Activated CD8-positive, alpha-beta T cell treated with anti-CD3 and anti-CD28 coated beads, Interleukin-2, amount 10 ng/mL, durations not matched to agents 7 days and 5 days (primary cell): ENCODE measurements at places on chromosomes 5 and 9. TPM values are rescaled to one million over a fixed set of nuclear protein-coding genes. Genes with fewer than 3 reads are reported as not detected.

- no peaks in the 10 kb centered on the region for H3K27me3 ChIP-seq
- H3K4me1 ChIP-seq: no peaks in the 10 kb centered on the region
- H3K27ac ChIP-seq: no peak overlapping the region
- H3K4me3 ChIP-seq: no peak overlapping the region
These were observed 148.8 kb upstream of the SGCD start for GRCh38 chr5:156178117-156178516.

The CRAT gene
- 22.2 TPM for total RNA-seq

DNA sequence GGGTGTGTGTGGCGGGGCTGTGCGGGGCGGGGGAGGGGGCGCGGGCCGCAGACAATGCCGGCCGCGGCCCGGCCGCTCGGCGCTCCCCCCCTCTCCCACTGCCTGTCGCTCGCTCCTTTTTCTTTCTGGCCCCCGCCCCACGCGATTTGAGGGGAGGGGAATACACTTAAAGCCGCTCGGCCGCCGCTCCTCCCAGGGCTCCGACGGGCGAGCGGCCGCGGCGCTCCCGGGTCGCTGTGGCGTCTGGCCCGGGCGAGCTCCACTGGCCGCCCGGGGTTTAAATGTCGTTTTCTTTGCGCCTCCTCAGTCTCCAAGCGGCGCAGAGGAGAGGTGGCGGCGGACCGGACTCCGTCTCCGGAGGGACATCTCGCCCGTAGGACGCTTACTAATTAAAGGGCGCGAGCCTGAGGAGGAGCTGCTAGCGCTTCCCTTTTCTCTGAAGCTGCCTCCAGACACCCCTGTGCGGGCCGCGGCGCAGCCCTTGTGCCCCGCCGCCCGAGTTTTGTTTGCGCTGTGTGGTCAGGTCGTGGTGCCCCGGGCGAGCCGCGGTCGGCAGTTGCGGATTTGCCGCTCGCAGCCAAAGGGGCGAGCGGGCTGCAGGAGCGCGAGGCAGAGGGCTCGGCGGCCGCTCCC, 1.4 kb downstream of the ZSWIM6 start:
- peak; percentile 29 for DNase-seq
- peaks cover 11% of the 10 kb centered on the region for H3K36me3 ChIP-seq
- peaks cover 31% of the 10 kb centered on the region for H3K4me1 ChIP-seq
- H3K4me3 ChIP-seq: peak overlapping the region; percentile 76
- peaks cover 36% of the 10 kb centered on the region for H3K27me3 ChIP-seq

The IL9 gene
- not detected for total RNA-seq

DNA sequence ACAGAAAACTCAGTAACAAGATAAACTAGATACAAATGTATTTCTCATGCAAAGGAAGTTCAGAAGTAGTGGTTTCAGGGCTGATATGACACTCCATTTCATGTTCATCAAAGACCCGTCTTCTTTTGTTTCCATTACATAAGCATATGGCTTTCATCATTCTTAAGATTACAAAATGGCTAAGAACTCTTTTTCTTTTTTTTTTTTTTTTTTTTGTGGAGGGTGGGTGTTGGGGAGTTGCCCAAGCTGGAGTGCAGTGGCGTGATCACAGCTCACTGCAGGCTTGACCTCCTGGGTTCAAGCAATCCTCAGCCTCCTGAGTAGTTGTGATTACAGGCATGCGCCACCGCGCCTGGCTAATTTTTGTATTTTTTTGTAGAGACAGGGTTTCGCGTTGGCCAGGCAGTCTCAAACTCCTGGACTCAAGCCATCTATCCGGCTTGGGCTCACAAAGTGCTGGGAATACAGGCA, 22.0 kb upstream of the PTBP3 start:
- H3K36me3 ChIP-seq: no peaks in the 10 kb centered on the region
- H3K27ac ChIP-seq: no peak overlapping the region
- H3K4me1 ChIP-seq: peaks cover 19% of the 10 kb centered on the region
- H3K4me3 ChIP-seq: no peak overlapping the region
- peaks cover 2% of the 10 kb centered on the region for H3K27me3 ChIP-seq

The OBP2B gene
- total RNA-seq: not detected

The TMEM167A gene
- 76.6 TPM for total RNA-seq

The HRCT1 gene
- total RNA-seq: not detected

The GCNT4 gene
- total RNA-seq: 2.1 TPM

DNA sequence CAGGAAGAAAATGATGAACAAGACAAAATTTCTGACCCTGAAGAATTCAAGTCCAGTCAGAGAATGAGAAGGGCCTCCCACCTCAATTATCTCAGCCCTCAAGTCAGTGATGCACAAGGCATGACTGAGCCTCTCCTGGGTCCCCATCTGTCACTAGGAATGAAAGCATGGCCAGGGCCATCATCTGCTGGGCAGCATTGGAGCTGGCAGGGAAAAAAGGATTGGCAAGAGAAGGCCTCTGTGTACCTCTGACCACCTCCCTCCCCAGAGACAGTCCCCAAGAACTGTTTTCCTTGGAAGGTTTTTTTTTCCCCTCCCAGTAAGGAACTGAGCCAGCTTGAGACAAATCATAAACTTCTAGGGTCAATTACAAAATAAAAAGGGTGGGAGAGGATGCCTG, 76.7 kb downstream of the KLHL3 start:
- H3K36me3 ChIP-seq: no peaks in the 10 kb centered on the region
- H3K4me3 ChIP-seq: no peak overlapping the region
- no peak for DNase-seq
- peaks cover 16% of the 10 kb centered on the region for H3K4me1 ChIP-seq

DNA sequence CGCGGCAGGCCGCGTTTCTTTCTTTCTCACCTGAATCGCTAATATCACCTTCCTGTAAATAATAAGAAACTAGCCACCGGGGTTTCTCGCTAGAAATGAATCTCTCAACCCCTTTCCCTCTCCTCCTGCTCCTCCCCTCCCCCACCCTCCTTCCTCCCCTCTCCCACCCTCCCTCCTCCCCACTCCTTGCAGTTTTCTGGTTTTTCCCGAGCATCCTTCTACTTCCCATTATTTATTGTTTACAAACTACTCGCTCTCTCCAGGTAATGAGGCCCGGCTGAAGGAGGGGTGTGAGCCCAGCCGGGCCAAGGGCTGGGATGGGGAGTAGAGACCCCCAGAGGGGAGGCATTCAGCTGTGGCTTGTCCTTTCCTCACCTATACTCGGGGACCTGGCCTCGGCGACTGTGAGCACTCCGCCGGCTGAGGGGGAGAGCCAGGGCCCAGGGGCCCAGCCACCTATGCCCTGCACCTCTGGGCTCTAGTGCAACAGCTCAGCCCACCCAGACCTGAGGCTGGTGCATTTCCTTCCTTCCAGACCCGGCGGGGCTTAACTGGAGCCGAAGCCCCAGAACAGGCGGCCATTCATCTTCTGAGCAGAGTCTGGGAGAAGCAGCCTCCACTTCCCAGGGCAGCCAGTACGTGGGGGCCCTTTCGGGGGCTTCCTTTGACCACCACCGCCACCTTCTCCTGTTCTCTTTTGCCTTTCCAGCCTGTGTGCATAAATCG, 2.1 kb upstream of the IRX4 start:
- H3K4me3 ChIP-seq: no peak overlapping the region
- no peak overlapping the region for H3K27ac ChIP-seq
- no peak for DNase-seq
- peaks cover 50% of the 10 kb centered on the region for H3K27me3 ChIP-seq

- no peaks in the 10 kb centered on the region for H3K27me3 ChIP-seq
- no peak overlapping the region for H3K4me3 ChIP-seq
- peaks cover 47% of the 10 kb centered on the region for H3K36me3 ChIP-seq
- H3K4me1 ChIP-seq: peaks cover 16% of the 10 kb centered on the region
- no peak overlapping the region for H3K27ac ChIP-seq
- no peak for DNase-seq
These were observed 13.5 kb downstream of the WDR5 start for GRCh38 chr9:134149380-134149779.

DNA sequence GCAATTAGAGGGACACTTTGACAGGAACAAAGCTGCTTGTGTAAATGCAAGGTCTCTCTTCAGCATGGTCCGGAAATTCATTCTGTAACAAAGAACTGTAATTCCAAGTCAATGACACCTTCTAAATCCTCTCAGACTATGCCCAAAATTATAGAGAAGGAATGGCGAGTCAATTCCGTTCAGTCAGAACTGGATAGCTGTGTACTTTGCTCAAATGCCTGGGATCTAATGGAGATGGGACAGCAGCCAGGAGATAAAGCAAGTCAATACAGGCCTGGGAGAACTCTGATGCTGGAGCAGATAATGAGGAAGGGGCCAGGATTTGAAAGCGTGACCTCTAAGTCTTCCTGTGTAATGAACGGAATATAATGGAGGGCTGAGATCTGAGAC, 96.4 kb upstream of the SPRY4 start:
- DNase-seq: no peak
- H3K27ac ChIP-seq: peak overlapping the region; percentile 14
- no peaks in the 10 kb centered on the region for H3K27me3 ChIP-seq

The FOXD1 gene
- total RNA-seq: 0.13 TPM

- no peak overlapping the region for H3K27ac ChIP-seq
- DNase-seq: no peak
- no peak overlapping the region for H3K4me3 ChIP-seq
- H3K4me1 ChIP-seq: no peaks in the 10 kb centered on the region
- H3K27me3 ChIP-seq: peaks cover 60% of the 10 kb centered on the region
- H3K36me3 ChIP-seq: no peaks in the 10 kb centered on the region
These were observed 892 bp upstream of the TNC start for GRCh38 chr9:115118879-115119218.

- no peaks in the 10 kb centered on the region for H3K27me3 ChIP-seq
- H3K4me3 ChIP-seq: no peak overlapping the region
- no peak for DNase-seq
- no peak overlapping the region for H3K27ac ChIP-seq
- peaks cover 12% of the 10 kb centered on the region for H3K4me1 ChIP-seq
These were observed 89.1 kb upstream of the OTULINL start for GRCh38 chr5:14492331-14492964.

The IFNE gene
- total RNA-seq: not detected

GRCh38 chr9:29640507-29640906, 2067.2 kb upstream of the C9orf72 start:
- no peaks in the 10 kb centered on the region for H3K36me3 ChIP-seq
- no peak for DNase-seq
- no peak overlapping the region for H3K4me3 ChIP-seq
- no peak overlapping the region for H3K27ac ChIP-seq
- H3K27me3 ChIP-seq: no peaks in the 10 kb centered on the region
- no peaks in the 10 kb centered on the region for H3K4me1 ChIP-seq

The COL27A1 gene
- total RNA-seq: 0.47 TPM

The C9 gene
- total RNA-seq: not detected

DNA sequence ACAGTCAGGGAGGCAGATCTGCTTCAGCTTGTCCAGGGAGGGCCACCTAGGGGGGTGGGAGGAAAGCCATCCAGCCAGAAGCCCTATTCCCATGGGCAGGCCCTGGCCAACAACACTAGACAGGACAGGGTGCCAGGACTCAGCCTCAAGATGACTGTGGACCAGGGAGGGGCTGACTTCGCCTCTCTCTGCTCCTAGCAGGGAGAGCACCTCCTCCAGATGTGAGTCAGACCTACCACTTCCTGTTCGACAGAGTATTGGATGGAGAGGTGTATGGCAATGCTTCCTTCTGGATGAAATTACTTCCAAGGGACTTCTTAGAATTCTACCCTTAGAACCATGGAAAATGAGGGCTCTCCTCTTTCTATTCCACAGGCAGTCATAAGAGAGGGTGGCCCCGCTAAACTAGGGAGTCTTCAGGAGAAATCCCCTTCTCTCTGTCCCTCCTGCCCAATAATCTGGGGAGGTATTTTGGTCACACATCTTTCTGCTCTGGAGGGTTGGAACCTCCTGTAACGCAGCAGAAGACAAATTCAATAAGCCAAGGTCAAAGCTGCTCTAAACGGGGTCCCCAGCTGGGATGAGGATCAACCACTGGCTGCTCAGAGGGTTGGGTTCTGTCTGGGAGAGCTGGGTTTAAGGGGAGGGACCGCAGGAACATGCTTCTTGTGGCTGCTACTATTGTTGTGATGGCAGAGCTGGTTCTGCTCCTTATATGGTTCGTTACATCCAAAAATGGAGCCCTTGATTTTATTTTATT, 23.2 kb upstream of the RCL1 start:
- H3K27me3 ChIP-seq: no peaks in the 10 kb centered on the region
- H3K36me3 ChIP-seq: no peaks in the 10 kb centered on the region
- H3K27ac ChIP-seq: no peak overlapping the region
- DNase-seq: no peak
- H3K4me3 ChIP-seq: no peak overlapping the region

GRCh38 chr9:6173914-6174313, 41.7 kb upstream of the IL33 start:
- H3K36me3 ChIP-seq: no peaks in the 10 kb centered on the region
- no peak for DNase-seq
- no peaks in the 10 kb centered on the region for H3K4me1 ChIP-seq
- no peaks in the 10 kb centered on the region for H3K27me3 ChIP-seq
- no peak overlapping the region for H3K27ac ChIP-seq
- H3K4me3 ChIP-seq: no peak overlapping the region

GRCh38 chr5:94266170-94266569, 352.2 kb downstream of the KIAA0825 start:
- no peaks in the 10 kb centered on the region for H3K36me3 ChIP-seq
- H3K4me1 ChIP-seq: no peaks in the 10 kb centered on the region
- H3K27ac ChIP-seq: no peak overlapping the region

- no peak overlapping the region for H3K27ac ChIP-seq
- no peaks in the 10 kb centered on the region for H3K36me3 ChIP-seq
- DNase-seq: no peak
These were observed 209.1 kb downstream of the ADGRV1 start for GRCh38 chr5:90767710-90768109.

- no peaks in the 10 kb centered on the region for H3K27me3 ChIP-seq
- no peak for DNase-seq
- H3K27ac ChIP-seq: peak overlapping the region; percentile 44
These were observed 26.2 kb downstream of the NIPAL4 start for GRCh38 chr5:157486221-157486681.

DNA sequence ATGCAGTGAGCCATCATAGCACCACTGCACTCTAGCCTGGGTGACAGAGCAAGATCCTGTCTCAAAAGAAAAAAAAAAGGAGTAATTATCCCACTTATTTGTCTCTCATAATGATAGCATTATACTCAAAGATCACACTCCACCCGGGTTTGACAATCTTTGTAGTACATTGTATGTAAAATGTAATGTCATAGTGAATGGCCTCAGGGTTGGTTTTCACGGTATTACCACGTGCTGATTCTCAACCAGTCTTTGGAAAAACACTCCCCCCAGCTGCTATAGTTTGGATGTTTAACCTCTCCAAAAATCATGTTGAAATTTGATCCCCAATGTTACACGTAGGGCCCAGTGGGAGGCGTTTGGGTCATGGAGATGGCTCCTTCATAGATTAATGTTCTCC, 402.4 kb upstream of the GRAMD2B start:
- DNase-seq: no peak
- H3K36me3 ChIP-seq: no peaks in the 10 kb centered on the region
- H3K27me3 ChIP-seq: no peaks in the 10 kb centered on the region

The TYRP1 gene
- not detected for total RNA-seq

The SLC36A1 gene
- 6.6 TPM for total RNA-seq

GRCh38 chr5:178083922-178084321, 29.4 kb upstream of the N4BP3 start:
- no peaks in the 10 kb centered on the region for H3K4me1 ChIP-seq
- DNase-seq: no peak
- H3K36me3 ChIP-seq: no peaks in the 10 kb centered on the region
- no peak overlapping the region for H3K4me3 ChIP-seq
- no peak overlapping the region for H3K27ac ChIP-seq
